ENCODE measurements at places on chromosomes 2 and 18.

DNA sequence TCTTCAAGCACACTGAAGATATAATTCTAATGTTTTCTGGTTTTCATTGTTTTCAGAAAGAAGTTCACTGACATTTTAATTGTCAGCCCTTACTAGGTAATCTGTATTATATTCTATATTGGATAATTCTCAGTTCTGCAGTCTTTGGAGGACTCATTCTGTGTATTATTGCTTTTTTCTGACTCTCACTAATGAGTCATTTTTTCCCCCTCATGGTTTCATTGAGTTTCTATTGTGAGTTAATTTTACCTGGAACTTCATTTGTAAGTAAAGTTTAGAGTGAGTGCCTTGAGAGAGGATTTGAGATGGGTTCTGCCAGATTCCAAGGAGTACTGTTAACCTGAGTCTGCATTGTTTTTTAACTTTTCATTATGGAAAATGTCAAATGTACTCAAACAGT lies 90.4 kb upstream of the LYPD1 start:
- ATAC-seq = no peak

GRCh38 chr18:15165048-15165447 lies 417.1 kb downstream of the ANKRD30B start:
- no peak for ATAC-seq

DNA sequence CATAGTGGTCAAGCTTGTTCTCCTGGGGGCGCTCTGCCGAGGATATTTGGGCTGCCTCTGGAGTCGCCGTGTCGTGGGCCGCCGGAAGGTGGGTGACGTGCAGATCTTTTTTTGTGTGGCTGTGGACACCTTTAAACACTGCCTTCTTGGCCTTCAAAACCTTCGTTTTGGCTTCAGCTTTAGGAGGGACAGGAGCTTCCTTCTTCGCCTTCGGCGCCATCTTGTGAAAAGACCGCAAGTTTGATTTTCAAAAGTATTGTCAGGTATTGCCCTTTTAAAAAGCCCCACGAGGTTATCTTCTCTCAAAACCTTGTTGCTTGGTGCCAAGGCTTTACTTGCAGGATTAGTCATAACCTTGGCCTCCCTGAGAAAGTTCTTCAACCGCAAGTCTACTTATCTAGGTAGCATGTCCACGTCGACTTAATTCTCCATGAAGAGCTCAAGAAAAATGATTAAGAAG lies 20.8 kb downstream of the LAMA3 start:
- no peak for ATAC-seq

GRCh38 chr18:54117853-54118773 lies 106.4 kb downstream of the MBD2 start:
- no peak for ATAC-seq

DNA sequence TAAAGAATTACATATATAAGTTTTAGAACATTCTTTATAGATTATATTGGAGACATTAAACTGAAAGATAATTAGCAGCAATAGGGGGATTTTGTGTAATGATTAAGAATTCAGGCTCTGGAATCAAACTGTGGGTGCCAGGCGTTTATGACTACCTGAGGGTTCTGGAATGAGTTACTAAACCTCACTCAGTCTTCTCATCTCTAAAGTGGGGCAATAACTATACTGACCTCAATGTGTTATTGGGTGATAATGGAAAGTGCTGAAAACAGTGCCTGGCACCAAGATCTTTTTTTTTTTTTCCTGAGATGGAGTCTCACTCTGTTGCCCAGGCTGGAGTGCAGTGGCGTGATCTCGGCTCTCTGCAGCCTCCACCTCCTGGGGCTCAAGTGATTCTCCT lies 7.2 kb downstream of the SERPINB8 start:
- no peak for ATAC-seq

- no peak for ATAC-seq
These were observed 32.8 kb downstream of the SLC66A2 start for GRCh38 chr18:79918615-79919011.

DNA sequence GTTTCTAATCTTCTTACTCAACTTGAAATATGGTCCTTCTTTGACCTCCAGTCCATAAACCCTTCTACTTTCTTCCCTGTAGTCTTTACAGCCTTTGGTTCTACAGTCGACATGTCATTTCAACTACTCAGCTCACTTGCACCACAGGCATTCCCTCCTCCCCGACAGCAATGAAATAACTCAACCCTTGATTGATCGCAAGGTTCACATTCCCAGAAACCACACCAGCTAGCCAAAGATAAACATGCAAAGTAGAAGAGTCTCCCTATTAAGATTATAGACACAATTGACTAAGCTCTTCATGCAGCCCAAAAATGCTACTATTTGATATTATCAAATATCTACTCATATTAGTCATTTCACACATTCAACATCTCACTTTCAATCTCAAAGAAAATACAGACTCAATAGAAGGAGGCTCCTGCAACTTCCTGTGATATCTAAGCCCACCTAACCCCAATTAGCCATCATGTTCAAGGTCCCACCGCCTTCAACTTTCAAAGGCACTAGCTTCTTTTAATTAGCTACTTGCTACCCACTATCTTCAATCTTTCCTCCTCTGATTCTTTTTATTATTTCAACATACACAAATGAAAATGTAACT lies 50.8 kb downstream of the RTTN start:
- peak; percentile 22 for ATAC-seq

DNA sequence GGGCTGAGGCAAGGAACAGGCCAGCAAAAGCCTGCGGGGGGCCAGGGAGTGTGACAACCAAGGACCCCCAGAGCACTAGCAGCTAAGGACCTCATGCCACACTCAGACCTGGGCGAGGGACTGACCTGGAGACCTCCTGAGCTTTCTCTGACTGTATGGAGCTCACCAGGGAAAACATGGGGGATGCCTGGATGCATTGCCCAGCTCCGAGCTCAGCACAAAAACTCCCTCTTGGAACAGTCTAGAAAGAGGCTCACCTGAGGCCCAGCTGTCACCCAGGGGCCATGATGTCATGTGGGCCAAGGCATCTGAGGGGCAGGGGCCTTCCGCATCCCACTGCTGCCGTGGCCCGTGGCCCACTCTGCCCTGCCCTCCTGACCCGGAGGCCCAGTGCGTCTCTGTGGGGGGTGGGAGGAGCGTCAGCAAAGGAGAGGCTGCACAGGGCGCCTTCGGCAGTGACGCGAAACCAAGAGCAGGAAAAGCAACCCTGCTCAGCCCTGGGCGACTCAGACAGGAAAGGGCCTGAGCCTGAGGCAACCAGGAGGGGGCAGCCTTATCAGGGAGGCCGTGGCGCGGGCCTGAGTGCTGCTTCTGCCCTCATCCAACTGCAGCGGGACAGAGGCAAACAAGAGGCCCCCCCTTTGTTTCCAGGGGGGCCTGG lies 57.3 kb upstream of the ALPP start:
- no peak for ATAC-seq

DNA sequence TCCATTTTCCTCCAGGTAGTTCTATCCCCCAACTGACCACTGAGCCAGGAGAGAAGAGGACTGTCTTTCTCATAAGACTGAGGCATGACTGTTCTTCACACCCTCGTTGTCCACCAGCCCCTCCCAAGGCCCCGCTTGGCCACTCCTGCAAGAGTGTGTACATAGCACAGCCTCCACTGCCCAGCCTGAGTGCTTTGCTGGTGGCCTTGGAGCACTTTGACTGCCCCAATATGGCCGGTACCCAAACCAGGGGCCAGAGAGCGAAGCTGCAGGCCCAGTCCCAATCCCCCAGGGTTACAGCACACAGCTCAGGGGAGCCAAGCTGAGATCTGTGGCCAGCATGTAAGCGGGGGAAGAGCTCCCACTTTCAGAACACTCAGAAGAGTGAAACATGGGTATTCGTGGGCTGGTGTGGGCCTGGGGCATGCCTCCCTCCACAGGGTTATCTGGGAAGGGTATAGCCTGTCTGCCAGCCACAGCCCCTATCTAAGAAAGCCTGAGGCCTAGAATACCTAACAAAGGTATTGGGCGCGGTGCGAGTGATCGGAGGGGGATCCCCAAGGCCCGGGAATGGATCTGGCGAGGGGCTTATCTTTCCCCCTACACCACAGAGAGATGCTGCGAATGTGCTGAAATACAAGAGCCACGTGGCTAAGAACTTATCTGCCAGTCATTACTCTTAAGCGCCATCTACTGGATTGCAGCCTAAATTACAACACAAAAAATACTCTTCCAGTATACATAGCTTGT lies 163.8 kb downstream of the WDPCP start:
- no peak for ATAC-seq

DNA sequence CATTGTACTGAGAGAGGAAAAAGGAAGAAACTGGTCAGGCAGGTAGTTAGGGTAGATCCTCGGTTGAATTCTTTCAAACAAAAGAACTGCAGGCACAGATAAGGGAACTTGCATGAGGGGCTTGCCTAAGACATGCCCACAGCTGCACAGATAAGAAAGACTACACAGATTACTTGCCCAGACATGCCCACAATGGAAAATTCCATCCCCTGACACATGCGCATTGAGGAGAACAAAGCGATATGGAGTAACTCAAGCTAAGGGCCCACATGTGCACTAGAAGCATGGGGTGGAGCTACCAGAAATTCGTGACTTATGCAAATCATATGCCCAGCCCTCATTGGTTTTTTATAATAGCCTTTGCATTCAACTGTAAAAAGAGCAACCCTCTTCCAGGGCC lies 181.3 kb upstream of the ZNF521 start:
- ATAC-seq = no peak

DNA sequence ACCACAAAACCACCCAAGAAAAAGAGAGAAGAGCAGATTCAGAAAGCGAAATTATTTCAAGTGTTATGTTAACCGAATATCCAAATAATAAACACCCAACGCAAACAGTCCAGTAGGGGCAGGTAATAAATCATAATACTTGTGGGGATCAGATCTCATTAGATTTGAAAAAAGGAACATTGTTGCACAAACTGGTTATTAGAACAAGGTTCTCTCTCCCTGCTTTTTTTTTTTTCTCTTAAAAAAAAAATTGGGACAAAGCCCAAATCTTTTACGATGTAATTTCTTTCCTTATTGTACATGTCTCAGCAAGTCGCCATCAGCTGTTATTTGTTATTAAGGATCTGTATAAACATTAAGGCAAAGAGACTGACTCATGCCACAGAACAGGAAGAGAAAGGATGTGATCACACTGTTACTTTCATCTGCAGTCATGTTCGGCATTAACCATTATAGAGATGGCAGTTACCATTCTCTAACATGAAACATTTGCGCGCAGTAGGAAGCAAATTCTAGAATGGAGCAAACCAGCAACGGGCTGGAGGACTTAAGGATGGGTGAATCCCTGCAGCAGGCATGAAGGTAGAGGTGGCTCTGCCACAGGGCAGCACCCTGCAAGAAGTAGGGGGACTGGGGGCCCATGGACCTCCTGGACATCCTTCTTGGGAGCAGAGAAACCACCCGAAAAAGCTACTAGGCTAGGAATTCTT lies 42.0 kb downstream of the EPHA4 start:
- peak; percentile 54 for ATAC-seq

DNA sequence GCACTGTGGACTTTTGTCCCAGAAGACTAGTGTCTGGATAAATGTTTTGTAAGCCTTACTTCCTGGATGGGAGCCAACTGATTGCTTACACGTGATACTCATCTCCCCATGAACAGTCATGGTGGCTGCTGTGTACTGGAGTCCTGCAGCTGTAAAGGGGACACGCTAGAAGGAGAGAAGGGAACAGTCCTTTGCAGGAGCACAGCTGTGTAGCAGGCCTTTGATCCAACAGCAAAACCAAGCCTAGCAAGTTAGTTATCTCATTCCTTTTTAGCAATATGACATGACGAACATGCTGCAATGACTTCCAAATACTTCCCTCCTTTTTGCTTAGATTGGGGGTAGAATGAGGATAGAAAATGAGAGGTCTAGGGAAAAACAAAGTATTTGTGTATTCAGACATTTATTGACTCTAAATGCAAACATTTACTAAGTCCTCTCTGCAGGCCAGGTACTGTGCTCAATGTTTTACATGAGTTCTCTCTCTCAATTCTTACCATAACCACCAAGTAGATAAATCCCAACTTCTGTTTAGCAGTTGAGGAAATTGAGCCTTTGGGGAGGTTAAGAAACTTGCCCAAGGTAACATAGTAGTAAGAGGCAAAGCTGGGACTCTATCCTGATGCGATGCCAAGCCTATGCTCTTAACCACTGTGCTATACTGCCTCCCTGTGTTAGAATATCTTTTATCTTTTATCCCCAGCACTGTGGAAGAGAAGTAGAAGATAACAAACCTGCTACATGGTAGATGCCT lies 55.4 kb upstream of the CD28 start:
- peak; percentile 94 for ATAC-seq

DNA sequence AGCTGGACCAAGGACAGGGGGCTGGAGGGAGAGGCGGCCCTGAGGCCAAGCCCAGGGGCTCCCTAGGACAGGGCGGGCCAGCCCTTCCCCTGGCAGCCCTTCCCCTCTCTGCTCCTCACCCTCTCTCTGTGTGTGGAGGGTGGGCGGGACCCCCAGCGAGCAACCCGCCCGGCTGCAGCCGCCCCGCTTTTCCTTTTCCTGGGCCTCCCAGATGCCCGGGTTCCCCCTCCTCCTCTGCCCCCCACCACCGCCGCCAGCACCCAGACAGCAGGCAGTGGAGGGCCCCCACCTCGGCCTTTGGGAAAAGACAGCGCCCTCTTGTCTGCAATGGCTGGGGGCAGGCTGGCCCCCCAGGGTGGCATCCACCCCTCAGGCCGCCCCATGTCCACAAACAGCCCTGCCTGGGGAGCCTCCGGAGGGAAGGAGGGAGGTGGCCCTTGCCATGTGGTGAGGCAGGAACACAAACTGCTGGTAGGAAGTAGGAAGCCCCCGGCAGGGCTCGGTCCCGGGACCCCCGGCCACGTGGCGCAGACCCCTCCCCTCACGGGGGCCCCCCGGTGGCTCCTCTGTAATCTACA lies 135.1 kb upstream of the CTDP1 start:
- no peak for ATAC-seq

DNA sequence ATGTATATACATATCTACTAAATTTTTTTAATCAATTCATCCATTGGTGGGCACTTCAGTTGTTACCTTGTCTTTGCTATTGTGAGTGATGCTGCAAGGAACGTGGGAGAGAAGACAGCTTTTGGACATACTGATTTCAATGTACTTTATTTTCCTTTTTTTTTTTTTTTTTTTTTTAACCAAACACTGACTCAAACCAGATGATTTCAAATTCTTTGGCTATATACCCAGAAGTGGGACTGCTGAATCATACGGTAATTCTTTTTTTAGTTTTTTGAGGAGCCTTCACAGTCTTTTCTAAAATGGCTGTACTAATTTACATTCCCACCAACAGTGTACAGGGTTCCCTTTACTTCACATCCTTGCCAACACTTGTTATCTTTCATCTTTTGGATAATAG lies 204.7 kb downstream of the INSIG2 start:
- ATAC-seq = no peak

DNA sequence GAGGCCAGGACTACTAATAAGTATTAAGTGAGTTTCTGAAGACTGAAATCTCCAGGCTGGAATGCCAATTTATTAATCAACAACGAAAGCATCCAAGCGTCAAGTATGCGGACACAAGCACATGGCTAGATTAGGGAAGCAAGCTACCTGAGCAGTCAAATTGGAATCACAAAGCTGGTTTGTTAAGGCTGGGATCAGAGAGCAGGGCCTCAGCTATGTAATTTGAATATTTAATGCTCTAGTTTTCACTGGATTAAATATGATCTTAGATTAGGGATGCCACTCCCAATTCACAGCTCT lies 5.7 kb downstream of the CCL20 start:
- ATAC-seq = no peak

- no peak for ATAC-seq
These were observed 25.7 kb downstream of the MC2R start for GRCh38 chr18:13889671-13890070.
